CD4-positive, alpha-beta T cell treated with Interferon alpha-2 for 1 hour (primary cell): ENCODE measurements at places on chromosomes 6 and 20.

- DNase-seq = no peak
Measured at GRCh38 chr6:21526974-21527373, 66.6 kb upstream of the SOX4 start.

- DNase-seq = no peak
Measured at GRCh38 chr20:57656252-57656820, 36.1 kb upstream of the ZBP1 start.

DNA sequence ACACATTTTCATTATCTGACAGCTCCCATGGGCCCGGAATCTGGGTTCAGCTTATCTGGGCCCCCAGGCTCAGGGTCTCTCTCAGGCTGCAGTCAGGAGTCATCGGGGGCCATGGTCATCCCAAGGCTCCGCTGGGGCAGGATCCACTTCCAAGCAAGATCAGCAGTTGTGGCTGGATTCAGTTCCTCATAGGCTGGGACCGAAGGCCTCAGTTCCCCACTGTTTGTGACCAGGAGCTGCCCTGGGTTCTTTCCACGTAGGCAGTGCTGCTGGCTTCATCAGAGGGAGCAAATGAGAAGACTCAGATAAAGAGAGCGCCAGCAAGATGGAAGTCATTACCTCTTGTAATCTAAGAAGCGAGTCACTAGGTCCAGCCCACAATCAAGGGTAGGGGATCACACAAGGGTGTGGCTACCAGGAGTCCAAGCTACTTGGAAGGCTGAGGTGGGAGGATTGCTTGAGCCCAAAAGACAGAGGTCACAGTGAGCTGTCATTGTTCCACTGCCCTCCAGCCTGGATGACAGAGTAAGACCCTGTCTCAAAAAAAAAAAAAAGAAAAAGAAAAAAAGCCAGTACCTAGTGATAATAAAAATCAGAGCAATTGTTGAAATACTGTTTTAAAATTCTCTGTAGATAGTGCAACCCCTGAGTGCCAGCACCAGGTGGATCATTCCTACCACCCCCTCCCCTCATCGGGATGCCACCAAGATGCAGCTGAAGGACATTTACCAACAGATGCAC lies 162.7 kb downstream of the NFATC2 start:
- no peak for DNase-seq

DNA sequence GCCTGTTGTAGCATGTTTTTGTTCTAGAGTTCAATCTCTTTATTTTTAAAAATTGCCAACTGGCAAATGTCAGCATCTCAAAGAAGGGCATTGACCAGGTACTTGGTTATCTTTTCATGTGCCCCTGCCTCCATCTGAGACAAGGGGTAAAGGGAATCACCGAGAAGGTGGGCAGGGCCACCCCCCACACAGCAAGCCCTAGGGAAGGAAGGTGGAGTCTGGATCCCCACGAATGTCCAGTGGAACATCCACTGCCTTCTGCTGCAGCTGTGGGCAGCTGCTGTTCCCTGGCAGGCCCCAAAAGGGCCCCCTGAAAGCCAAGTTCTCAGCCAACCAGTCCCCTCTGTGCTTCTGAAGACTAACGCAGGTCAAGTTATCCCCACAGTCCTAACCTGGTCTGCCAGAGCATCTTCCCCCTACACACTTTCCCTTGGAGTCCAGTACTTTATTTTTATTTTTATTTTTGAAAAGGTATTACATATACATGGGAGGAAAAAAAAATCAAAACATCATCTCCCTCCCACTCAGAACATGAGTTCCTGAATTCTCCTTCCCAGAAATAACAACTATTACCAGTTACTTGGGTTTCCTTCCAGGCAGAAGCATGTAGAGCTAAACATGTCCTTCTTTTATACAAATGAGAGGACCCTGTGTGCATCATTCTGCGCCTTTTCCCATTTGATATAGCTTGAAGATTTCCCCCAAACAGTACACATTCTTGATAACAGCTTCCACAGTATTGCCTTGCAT lies 253.7 kb downstream of the MAFB start:
- DNase-seq = no peak

DNA sequence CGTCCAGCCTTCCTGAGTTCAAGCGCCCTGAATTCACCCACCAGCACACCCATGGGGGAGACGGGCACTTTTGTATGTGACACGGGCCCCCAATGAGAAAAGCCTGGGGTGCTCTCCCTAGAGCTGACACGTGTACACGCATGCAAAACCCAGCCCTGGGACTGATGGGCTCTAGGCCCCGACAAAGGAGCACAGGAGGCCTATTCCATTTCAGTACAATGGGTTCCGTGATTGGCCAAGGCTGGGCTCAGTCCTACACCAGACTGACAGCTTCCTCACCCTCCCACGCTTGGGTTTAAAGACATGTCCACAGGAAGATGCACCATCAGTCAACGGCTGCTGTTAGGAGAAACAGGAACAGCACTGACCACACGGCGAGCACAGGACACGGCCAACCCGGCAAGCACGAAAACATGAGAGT lies 8.8 kb downstream of the ZBTB46 start:
- no peak for DNase-seq

DNA sequence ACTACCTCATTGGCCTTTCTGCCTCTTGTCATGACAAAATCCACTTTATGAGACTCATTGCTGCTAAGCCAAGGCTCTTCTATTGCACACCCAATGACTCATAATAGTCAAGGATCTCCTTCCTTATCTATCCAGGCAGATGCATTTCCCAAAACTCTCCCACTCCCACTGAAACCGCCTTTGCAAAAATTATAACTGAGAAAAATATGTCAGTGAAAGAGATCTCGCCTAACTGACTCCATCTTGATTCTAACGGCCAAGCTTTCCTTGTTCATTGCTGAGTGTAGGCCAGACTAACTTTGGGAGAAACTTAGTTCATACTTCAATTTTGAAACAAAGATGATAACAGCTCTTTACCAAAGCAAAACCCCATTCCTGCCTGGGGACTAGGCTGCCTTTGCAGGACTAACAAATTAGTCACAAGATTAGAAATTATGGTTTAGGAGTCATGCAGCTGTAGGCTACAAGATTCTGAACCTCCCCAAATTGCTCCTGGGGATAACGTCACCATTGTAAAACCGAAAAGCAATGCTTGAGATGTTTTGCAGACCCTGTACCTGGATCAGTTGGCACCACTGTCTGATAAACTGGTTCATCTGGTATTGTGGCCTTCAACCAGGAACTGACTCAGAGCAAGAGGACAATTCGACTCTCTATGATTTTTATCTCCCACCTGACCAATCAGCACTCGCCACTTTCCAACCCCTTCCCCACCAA lies 47.1 kb downstream of the HAO1 start:
- no peak for DNase-seq
